ENCODE measurements at places on chromosomes 4 and X.

GRCh38 chrX:97328853-97329390 is 445.2 kb downstream of the RPA4 start:
- no peak for DNase-seq

DNA sequence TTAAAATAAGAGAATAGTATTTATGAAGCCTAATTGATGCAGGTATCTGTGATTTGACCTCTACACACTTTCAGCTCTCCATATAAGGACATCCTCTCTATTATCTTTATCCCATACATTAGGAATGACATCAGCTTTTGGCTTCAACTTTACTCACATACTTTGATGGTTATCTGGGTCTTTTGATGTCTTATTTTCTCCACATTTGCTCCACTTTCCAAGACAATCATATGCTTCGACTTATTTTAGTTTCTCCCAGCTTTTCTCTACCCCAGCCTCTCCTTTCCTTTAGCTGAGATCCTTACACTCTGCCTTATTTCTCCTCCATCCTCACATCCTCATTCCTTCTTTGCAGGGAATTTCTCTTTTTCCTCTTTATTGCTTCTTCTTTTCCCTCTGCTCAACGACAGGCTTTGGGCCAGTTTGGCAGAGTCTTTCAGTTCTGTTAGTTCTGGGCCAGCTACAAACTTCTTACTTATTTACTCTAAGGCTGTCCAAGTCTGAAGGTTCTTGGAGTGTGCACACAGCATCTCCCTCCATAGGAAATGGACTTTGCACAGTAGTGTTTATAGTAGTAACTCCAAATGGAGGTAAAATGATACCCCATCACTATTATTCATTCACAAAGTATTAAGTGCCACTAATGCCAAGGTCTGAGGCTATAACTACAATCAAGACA is 50.5 kb downstream of the SLC4A4 start:
- peak; percentile 3 for DNase-seq

DNA sequence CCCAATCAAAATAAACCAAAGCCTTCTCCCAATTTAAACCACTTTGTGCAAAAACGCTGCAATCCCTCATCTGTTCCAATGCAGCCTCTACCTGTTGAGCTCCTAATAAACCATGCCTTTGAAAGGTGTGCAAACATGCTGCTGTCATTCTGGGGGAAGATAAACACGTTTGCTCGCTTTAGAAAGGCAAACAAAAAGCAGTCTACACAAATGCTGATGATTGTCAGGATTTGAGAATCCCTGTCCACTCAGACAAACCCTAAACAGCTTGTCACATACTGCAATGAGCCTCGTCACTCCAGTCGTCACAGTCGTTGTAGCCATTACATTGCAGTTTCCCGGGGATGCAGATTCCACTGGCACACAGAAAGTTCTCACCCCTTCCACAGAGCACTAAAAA is 145.2 kb downstream of the CORIN start:
- DNase-seq: no peak

DNA sequence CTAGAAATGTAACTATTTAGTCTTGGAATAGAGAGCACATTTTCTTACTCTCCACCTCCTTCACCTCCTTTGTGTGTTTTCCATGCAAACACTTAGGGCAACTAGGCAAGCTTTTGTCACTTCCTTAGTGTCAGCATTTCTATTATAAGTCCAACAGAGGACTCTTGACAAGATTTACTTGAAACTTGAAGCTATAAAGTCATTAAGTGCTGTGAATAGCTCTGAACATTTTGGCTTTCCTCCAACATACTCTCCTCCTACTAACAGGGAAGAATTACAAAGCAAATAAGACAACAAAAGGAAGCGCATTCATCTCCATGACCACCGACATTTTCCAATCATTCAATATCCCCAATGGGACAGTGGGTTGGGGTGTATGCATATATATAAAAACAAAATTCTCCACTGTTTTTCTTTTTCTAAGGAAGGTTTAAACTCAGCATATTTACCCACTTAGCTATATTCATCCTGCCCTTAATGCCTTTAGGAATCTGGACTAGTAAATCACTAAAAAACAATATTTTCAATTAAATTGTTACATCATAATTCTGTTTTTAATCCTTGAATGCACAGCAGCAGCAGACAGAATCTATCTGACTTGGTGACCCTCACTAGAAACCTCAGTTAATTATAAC is 264.6 kb downstream of the SNCA start:
- DNase-seq: no peak

GRCh38 chr4:106875340-106875739 is 160.8 kb downstream of the DKK2 start:
- DNase-seq: no peak

GRCh38 chr4:69765751-69766150 is 5.3 kb upstream of the SULT1B1 start:
- DNase-seq: no peak

GRCh38 chrX:106415276-106415895 is 196.4 kb upstream of the RADX start:
- DNase-seq: no peak

DNA sequence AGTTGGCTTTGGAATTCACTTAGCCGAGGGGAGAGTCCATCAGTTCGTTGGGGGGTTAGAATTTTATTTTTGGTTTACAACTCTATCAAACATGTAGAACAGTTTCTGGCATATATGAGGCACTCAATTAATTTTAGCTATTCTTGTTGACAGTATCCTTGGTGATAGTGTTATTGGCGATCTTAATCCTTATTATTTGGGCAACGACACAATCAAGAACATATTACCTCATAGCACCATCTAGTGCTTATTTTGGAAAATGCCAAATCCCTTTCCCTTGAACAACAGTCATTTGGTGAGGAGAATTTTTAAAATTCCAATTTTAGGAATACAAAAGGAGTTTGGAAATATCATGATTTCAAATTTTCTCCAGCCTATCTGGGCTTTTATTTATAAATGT is 17.9 kb upstream of the PGRMC1 start:
- no peak for DNase-seq

DNA sequence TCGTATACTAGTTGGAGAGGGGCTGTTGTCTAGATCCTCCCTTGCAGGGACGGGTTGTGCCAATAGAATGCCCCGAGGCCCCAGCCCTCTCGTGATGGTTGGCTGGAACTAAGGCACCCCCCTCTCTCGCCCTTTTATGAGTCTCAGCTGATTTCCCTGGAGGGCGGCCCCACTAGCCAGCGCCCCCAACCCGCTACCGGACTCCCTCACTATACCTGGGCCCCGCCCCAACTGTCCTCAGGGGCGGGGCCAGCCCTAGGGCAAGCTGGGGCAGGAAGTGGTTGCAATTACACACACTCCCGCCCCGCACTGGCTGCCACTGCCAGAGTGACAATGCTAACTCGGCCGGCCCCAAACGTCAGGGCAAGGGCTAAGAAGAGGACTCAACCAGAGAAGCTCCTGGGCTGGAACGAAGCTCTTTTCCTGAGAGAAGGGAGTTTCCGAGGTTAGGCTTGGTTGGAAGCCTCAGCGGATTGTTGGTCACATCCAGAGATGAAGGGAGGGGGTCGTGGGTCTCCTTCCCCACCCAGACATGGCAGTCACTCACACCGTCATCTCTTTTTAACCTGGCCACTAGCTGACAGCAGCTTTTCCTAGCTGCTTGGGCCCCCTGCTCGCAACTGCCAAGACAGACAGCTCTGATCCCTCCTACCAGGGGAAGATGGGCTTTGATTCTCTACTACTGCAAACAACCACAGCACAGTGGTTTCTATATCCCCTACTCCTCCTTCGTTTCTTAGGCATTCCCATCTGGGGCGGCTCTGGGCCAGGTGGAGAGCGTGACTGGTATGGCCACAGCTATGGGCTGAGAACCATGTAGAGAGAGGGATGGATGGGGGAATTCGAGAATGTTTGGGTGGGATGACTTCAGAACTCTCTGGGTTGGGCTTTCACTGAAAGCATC is 21.0 kb upstream of the BCORL1 start:
- no peak for DNase-seq

- no peak for DNase-seq
Measured at GRCh38 chr4:14262221-14262620, 634.7 kb upstream of the BOD1L1 start.

DNA sequence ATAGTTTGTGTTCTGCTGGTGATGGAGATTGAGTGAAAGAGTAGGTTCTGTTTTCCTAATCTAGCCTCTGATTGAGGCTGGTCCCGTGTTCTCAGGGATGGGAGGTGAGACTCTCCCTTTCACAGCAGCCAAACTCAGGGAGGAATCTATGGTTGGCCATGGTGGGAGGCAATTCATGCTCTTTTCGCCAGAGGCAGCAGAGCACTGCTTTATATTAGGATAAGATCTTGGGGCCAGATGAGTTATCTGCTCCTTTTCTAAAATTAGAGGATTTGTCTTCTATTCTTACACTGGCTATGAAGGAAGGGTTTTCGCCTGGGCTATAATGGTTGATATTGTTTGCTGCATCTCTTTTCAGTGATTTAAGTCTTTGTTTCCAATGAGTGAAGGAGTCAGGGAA is 63.9 kb upstream of the NLGN4X start:
- DNase-seq: no peak

DNA sequence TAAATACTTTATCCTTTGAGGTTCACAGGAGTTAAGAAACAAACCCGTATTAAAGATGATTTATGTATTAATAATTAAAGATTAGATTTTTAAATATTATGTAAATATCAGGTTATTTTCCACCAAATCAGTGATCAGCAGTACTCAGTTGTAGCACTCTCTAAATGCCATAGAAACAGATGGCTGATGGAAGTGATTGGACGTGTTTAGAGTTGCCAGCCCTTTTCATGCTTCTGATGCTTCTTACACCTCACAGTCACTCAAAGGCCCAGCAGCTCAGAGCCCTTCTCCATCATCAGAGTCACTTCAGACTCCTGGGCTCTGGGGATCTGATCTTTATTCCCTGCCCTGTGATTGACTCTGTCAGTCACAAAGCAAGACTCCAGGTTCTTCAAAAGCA is 170.1 kb upstream of the PGRMC2 start:
- DNase-seq: no peak

DNA sequence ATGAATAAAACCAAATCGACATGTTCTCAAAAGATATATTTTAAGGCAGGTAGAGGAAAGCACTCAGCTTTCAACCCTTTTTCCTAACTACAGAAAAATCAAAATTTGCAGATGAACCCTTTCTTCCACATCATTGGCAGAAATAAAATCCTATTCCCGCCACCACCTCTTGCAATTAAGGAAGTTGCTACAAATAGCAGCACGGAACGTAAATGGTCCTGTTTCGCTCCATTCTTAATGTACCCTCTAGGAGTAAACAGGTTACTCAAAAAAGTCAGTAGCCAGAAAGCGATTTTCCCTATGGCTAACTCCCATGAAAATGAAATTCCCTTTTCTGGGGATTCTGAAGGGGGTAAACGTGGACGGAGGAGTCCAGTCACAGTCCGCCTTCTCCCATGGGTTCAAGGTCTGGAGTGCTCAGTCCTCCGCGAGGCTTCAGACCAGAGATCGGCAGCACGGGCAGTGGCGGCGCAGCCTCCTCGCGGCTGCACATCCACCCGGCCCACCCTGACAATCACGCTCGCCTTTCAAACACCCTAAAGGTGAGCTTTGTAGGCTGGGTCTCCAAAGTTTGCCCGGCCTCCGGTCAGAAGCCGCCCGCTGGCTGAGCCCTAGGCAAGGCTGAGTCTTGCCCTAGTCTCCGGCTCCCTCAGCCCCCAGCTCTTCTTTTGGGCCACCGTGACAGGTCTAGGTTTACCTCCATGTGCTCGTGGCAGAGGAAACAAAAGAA is 1.8 kb downstream of the ATP11C start:
- DNase-seq: no peak

DNA sequence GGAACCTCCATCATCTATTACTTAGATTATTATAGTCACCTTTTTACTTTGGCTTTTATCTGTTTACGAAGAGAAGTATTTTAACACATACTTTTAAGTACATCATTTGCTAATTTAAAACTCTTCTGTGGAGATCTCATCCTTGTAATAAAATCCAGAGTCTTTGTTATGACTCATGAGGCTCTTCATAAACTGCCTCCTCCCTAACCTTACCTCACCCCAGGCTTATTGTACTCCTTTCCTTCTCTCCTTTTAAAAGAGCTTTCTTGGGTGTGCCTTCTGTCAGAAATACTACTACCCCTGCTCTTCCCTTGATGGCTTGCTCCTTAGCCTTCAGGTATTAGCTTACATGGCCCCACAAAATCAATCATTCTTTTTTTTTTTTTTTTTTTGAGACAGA is 6.6 kb downstream of the ARL9 start:
- DNase-seq: no peak

GRCh38 chr4:102867278-102868152 is 1.3 kb upstream of the CISD2 start:
- no peak for DNase-seq

GRCh38 chrX:125089761-125090445 is 229.8 kb upstream of the TEX13C start:
- DNase-seq: no peak

- DNase-seq: no peak
Measured at GRCh38 chr4:169253113-169253671, 17.6 kb downstream of the SH3RF1 start.

DNA sequence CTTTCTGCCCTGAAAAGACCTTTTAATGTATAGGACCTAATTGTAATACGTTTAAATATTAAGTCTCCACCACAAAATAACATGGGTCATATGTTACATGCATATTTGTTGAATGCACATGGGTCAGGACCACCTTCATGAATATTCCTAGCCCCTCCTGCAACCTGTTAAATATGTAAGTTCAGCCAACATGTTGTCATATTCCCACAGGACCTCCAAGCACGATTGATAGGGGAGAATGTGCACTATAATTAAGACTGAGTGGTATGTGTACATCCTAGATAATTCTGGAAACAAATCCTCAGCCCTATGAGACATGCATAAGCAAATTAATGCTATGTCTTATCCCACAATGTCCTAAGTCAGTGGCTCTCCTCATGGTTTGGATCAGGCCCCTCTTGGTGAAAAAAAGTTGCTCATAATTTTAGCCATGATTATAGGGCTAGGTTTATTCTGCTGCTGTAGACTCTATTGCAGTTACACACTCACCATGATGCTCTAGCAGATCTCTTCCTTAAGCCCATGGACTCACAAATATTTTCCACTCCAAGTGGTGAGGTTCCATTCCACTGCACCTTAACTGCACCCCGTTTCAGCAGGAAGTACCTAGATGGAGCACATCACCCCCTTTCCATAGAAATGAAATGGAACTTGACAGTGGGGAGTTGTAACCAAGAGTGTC is 10.2 kb downstream of the TIGD2 start:
- DNase-seq: no peak

- DNase-seq: no peak
Measured at GRCh38 chrX:71181558-71181909, 36.9 kb downstream of the NLGN3 start.

Measured in hypothalamus (tissue), 51 donors.